ENCODE measurements at places on chromosomes 12 and 14.

- DNase-seq: no peak
Measured at GRCh38 chr14:100761481-100761880, 34.8 kb downstream of the DLK1 start.

GRCh38 chr12:52521568-52522266 is 1.5 kb upstream of the KRT5 start:
- DNase-seq: peak; percentile 59

GRCh38 chr12:19517583-19517982 is 78.3 kb downstream of the AEBP2 start:
- DNase-seq: no peak

DNA sequence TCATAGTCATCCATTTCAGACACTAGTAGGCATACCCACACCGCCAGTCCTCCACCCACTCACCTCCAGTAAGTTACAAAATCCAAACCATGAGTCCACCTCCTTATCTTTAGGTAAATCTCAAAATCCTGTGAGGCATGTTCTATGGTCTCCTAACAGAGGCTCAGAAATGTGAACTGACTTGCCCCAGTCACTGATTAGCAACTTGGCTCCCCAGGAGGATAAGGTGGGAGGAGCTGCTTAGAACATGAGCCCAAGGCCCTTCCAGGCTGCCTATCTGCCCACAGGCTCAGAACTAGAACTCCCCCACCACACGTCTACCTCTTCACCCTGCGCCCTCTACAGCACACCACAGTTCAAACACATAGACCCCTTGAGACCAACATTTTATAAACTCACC is 19.9 kb downstream of the SETD3 start:
- no peak for DNase-seq

- no peak for DNase-seq
Measured at GRCh38 chr14:41900644-41901043, 294.0 kb downstream of the LRFN5 start.

DNA sequence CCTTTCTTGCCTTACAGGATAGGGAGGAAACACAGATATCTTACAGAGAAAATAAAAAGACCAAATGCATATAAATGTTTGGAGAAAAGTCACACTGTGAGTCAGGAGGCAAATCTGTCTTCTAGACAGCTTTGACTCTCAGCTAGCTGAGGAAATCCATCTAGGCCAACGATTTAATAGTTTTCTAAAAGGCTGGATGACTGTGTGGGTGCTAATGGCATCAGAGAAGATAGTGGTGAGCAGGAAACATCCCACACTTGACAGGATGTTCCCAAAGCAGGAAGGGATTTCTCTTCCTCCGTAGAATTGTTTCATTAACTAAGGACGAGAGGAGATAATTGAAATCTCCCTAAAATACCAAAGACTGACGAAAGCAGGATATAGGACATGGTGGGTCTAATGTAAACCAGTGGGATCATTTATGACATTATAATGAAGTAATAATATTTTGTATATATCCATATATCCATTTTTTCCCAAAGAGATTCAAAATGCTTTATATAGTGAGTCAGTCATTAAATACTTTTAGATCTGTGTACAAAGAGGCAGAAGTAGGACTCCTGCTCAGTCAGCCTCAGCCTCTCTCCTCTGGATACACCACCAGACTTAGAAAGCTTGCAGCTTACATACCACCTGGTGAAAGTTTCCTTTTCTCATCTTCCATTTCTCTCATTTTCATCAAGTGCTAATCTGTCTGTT is 44.3 kb upstream of the PSMA6 start:
- DNase-seq: no peak

GRCh38 chr12:11497995-11498394 is 102.6 kb upstream of the PRB2 start:
- DNase-seq: no peak
